ENCODE measurements at places on chromosomes 7 and 10. TPM values are rescaled to one million over a fixed set of nuclear protein-coding genes. Genes with fewer than 3 reads are reported as not detected.

Gene EN2
- total RNA-seq, result not detected

GRCh38 chr10:86244297-86245014 is 122.1 kb downstream of the GRID1 start:
- no peak for DNase-seq

DNA sequence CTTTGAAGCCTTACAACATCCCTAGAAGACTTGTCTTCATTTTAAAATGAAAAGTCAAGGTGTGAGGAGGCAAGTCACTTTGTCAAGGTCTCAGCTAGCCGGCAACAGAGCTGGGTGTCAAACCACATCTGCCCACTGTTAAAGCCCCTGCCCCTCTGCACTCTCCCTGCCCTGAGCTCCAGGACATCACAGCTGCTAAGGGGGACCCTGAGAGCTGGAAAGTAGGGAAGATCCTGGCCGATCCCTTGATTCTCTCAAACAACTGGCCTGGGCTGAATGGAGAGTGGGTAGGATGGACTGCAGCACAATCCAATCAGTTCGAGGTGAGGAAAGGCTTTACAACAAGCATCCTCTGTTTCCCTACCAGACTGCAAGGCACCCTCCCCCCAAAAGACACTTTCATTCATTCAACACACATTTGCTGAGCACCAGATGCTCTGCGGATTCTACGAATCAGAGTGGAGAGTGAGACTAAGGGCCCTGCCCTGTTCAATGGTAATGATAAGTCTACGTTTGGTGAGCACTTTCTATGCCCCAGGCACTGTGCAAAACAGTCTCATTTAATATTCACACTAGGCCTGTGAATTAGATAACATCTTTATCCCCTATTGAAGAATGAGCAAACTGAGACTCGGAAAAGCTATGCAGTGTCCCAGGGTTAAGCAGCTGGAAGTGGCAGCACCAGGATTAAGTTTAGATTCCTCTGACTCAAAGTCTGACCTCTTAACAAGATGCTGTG is 148.1 kb downstream of the HERPUD2 start:
- DNase-seq, result no peak

GRCh38 chr7:132520591-132521280 is 55.5 kb downstream of the PLXNA4 start:
- no peak for DNase-seq

- no peak for DNase-seq
Observed at GRCh38 chr10:1608851-1609647, 128.3 kb downstream of the ADARB2 start.
